Daoy (cell line): ENCODE measurements at places on chromosomes 1 and 21. TPM values are rescaled to one million over a fixed set of nuclear protein-coding genes. Genes with fewer than 3 reads are reported as not detected.

GRCh38 chr1:37606481-37607263, 10.9 kb upstream of the GNL2 start:
- no peak for DNase-seq

Gene CD34
- total RNA-seq = not detected in 2 replicates

Gene TLCD4
- 5.7 and 7.6 TPM in 2 replicates for total RNA-seq

DNA sequence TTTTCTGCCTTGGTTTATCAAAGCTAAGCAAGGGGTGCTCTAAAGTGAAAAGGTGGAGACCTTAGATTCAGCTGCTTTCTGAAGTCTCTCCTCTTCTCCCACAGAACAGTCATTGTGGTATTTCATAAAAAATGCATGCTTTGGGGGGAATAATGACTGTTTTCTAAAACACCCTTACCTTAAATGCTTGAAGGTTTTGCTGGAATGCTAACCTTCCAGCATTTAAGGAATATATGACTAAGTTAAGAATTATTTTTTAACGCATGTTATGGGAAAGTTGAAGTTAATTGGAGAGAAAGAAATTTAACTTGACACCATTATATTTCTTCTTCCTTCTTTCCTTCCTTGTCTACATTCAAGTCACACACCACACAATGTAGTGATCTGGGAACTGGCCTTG, 162.5 kb downstream of the ROR1 start:
- DNase-seq = no peak

DNA sequence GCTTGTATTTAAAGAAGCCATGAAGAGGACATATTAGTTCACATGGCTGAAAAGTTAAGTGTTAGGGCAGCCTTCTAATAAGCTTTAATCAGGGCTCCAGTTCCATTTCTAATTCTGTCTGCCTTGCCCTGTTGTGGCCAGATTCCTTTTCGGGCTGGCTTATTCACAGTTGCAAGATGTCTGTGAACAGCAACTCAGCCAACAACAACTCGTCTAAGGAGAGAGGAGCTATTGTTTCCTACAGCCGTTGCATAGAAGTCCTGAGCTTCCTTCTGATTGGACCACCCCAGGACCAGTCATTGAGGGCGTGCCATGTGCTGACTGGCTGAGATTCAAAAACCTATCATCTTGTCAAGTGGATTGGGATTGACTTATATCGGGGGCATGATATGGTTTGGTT, 18.6 kb upstream of the COQ8A start:
- DNase-seq = no peak

GRCh38 chr1:21886486-21887215, 50.5 kb downstream of the HSPG2 start:
- no peak for DNase-seq

DNA sequence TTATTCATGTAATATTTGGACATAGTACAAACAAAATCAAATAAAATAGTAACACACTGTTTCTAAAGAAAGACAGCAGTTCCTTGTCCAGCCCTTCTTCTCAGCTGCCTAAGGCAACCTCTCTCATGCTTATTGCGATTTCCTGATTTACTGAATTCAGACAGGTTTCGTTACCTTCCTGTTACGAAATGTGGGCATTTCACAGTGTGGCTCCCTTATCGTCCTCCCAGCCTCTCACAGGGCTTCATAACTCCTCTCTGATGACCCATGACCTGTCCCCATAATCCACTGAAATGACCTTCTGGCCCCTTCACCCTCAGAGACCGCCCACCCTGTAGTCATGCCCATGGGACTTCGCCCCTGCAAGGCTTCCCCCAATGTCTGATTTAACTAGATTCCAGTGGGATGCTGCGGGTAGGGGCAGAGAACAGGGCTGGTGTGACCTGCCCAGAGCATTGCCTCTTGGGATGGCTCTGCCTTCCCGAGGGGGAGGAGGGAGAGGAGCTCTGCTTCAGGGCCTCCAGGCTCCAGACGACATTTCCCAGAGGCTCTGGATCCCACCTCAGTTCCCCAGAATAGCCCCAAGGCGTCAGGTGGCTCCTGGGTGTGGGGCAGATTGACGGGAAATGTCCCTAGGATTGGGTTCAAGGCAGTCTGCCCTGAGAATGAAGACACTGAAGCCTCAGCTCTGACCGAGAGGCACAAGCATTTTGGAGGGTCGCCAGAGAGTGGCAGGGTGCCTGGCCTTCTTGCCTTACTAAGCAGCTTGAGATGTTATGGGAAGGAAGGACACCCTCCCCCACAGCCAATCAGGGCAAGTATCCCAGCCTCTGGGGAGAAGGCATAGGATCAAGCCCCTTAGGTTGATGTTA, 20.6 kb downstream of the PADI2 start:
- DNase-seq = no peak

GRCh38 chr1:21320410-21321108, 30.3 kb upstream of the ECE1 start:
- no peak for DNase-seq

GRCh38 chr1:71510725-71511124, 429.9 kb upstream of the ZRANB2 start:
- DNase-seq = no peak

Gene LHX4
- total RNA-seq = 0.17 and 1.4 TPM in 2 replicates

DNA sequence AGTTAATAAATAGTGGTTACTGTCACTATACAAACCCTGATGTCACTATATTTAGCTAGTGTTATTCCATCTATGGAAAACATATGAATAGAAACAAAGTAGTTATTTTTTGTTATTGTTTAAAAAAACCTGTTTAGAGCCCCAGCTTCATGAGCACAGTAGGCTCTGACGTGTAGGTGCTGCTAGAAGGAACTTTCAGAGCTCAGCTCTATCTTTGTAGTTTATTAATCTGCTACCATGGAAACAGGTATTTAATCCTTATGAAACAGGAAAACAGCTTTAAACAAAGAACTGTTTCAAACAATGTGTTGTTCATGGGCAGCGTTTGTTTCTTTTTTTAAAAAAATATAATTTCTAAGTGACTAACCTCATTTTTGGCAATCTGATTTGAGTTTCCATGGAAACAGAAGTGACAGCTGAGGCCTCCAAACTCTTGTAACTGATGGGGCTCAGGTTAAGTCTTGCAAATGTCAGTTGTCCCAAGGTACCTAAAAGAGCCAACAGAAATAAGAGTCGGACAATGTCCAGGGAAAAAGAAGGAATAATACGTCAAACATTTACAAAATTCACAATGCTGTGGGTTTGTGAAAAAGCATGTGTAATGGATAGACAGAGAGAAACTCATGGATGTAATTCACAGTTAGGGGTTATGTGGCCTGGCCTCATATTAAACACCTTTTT, 162.0 kb upstream of the C21orf91 start:
- no peak for DNase-seq

Gene VHLL
- total RNA-seq = not detected in 2 replicates

- peak; percentile 17 for DNase-seq
These were observed 26.5 kb upstream of the SLC35A3 start for GRCh38 chr1:99943223-99943794.

Gene ANKRD35
- not detected in 2 replicates for total RNA-seq

GRCh38 chr1:51663721-51664120, 46.8 kb downstream of the OSBPL9 start:
- DNase-seq = no peak

GRCh38 chr1:94951509-94952208, 24.7 kb upstream of the CNN3 start:
- no peak for DNase-seq

- peak; percentile 86 for DNase-seq
These were observed 28.7 kb downstream of the ABCA4 start for GRCh38 chr1:94092210-94092613.

GRCh38 chr1:243287652-243288051, 31.8 kb downstream of the SDCCAG8 start:
- peak; percentile 87 for DNase-seq

DNA sequence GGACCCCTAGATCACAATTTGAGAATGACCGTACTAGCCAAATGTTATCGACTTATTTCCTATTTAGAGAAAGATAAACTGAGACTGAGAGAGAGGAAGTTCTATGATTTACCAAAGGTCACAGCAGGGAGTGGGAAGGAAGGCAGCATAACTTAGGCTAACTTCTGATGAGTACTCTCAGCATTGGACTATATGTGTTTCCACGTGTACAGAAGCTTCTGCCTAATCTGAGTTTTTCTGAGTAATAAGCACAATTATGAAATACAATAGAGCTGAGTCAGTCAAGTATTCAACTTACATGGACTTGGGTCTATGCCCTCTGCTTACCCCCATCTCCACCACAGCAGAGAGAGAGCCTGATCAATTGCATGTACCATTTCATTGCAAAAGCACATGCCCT, 88.1 kb upstream of the HIVEP3 start:
- no peak for DNase-seq

DNA sequence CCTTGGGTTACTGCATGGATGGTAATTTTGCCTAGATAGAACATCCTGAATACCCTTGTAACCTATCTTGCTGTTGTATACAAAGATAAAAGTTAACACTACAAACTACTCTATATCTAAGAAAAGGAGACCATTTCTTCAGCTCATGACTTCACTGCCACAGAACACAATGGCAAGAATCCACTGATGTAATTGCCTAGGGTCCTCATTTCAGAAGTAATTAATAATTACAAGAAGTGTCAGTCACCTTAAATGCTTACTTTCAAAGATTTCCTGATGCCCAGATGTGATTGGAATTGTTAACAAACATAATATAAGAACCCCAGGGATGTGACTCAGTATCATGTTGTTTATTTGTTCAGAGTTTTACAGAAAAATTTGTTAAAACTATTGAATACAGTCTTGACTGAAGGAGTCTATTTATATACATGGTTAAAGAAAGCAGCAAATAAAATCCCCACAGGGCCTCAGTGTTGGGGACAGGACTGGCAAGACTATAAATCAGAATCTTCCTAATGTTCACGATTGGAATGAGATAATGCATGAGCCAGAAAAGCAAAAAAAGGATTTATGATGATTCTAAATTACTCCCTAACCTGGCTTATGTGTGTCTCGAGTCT, 83.9 kb downstream of the CRB1 start:
- no peak for DNase-seq

GRCh38 chr1:227844320-227845146, 29.1 kb downstream of the PRSS38 start:
- DNase-seq = no peak

Gene GBP5
- 2.9 and 3.4 TPM in 2 replicates for total RNA-seq

GRCh38 chr1:20367116-20367585, 76.5 kb downstream of the VWA5B1 start:
- peak; percentile 84 for DNase-seq

Gene KRTAP12-2
- total RNA-seq = not detected in 2 replicates

GRCh38 chr21:37758982-37759381, 157.3 kb downstream of the KCNJ6 start:
- peak; percentile 66 for DNase-seq

GRCh38 chr1:10308001-10308400, 90.9 kb upstream of the PGD start:
- DNase-seq = no peak

DNA sequence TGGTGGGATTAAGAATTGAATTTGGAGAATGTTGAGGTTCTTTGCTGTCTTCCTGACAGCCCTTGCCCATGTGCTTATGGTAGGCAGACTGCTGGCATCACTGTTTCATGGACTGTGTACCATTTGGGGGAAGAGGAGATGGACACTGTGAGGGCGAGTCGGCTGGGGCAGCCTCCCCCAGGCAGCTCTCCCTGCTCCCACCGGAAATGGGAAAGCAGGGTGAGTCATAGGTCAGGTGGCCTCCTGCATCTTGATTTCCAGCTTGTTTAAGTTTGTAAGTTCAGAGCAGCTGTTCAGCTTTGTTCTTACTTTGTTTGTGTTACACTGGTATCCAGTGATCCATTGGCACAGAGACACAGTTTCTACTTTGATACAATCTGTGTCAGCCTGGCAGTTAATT, 87.2 kb upstream of the CNIH3 start:
- DNase-seq = peak; percentile 89

Gene ST6GALNAC3
- total RNA-seq = 3.8 and 6.2 TPM in 2 replicates

DNA sequence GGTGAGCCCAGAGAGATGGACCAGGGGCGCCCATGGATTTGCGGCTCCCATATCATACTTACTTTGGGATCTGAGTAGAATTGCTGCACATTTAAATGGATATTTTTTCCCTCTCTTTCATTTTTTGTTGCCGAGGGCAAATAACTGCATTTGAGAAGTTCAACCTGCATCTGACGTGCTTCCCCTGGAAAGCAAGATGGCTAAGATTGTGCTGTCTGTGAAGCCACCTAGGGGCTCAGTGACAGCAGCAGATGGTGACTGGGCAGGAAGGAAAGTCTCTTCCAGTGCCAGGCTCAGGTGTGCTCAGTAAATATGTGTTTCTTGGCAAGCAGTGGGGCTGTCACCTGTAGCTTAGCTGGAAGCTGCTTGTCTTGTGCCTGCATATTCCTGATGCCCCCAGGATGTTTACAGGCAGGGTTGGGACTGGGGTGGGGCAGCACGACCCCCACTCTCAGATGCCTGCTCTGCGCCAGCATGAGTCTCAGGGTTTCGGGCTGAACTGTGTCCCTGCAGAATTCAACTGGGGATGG, 59.8 kb upstream of the ETV3 start:
- no peak for DNase-seq

DNA sequence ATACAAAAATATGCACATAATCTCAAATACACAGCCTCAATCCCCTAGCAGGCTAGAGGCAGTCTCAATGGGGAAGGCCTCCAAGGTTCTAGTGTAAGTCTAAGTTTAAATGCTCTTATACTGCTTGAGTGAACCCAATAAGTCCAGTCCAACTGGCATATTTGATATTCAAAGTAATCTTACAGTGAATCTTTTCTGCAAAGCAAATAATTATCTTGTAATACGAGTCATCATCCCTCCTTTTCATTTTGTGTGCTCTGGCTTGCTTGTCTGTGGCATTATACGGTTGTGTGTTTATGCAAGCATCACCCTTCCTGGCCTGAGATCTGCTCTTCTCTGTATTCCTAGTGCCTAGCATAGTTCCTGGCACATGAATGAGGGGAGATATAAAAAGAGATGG, 166.9 kb upstream of the HMGB4 start:
- no peak for DNase-seq

- peak; percentile 12 for DNase-seq
These were observed 62.8 kb downstream of the EDEM3 start for GRCh38 chr1:184691719-184692324.
